ENCODE measurements at places on chromosomes 11 and 22.

- DNase-seq, result no peak
Observed at GRCh38 chr22:45398214-45398613, 15.2 kb downstream of the SMC1B start.

GRCh38 chr11:13761716-13762115 lies 93.2 kb downstream of the FAR1 start:
- DNase-seq, result no peak

GRCh38 chr11:64208086-64208795 lies 1.7 kb downstream of the FERMT3 start:
- no peak for DNase-seq

DNA sequence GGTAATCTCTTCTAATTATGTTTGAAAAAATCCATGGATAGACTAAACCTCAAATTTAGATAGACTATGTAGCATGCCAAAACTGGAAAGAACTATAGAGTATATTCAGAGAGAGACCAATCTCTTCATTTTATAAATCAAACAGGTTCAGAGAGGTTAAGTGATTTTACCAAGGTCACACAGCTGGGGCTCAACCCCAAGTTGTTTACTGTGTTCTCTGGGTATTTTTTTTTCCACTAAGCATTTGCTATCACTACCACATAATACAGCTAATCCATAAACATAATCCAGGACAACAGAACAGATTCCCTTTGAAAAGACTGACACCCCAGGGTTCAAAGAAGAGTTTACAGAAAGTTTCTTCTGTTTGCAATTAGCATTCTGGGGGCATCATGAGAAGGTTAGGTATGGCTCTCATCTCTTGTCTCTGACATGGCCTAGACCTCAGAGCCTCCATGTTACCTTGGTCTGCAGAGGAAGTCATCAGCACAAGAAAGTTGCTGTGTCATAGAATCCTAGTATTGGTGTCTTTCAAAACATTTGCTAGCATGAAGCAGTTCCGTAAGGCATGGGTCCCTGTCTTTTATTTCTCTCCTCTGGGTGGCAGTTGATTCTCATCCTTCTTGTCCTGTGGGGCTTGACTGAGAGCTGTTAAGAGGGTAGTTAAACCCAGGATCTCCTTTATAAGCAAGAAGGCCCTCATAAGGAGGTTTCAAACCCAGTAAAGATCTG lies 94.5 kb upstream of the HSD17B12 start:
- no peak for DNase-seq

DNA sequence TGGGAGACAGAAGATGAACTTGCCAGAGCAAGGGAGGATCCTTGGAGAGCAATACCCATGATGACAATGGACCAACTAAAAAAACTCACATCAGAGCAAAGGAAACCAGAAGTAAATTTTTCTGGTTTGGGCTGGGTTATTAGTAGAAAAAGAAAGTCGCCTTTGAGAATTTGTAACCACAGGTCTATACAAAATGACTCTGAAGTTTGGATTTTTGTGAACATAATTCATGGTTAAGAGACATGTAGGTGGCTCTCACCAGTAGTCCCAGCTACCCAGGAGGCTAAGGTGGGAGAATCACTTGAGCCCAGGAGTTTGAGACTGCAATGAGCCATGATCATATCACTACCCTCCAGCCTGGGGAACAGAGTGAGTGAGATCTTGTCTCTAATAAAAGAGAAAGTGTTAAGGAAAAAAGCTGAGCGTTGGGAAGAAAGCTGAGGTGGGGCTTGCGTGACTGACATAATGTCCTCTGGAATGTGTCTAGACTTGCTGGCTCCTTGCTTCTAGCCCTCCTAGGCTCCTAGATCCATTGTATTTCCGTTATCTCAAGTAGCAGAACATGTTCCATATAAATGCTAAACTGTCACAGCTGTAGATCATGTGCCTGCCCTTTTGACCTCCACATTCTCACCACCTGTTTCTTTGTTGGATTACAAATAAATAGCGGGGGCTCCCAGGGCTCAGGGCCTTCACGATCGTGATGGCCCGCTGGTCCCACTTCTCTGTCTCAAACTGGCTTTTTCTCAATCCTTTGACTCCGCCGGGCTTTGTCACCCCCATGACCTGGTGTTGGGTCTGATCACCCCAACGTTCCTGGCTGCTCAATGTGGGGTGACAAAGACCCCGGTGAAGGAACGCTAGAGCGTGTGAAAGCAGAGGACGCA lies 56.2 kb upstream of the SC5D start:
- no peak for DNase-seq

- no peak for DNase-seq
Observed at GRCh38 chr11:15170698-15171097, 56.0 kb downstream of the INSC start.

- no peak for DNase-seq
Observed at GRCh38 chr22:32720924-32721323, 80.6 kb upstream of the TIMP3 start.

DNA sequence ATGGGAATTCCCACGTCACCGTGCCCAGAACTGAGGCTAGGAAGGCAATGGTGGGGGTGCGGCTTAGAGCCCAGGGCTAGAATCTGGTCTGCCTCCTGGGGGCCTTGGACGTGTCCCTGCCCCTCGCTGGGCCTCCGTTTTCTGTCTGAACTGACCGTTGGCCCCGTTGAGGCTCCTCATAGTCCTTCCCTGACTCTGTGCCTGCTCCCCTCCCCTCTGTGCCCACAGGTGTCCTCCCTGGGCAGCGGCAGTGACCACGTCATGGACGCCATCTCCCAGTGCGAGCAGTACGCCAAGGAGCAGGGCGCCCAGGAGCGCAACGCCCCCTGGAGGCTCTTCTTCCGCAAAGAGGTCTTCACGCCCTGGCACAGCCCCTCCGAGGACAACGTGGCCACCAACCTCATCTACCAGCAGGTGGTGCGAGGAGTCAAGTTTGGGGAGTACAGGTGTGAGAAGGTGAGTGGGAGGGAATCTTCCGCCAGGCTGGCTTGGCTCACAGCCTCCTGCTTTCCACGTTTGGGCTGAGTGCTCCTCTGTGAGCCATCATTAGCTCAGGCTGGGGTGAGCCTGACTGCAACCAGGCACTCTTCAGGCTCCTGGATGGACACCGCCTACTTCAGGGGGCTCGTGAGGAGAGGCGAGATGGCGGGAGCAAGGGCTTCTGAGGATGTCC lies 63.9 kb downstream of the MYO7A start:
- no peak for DNase-seq

DNA sequence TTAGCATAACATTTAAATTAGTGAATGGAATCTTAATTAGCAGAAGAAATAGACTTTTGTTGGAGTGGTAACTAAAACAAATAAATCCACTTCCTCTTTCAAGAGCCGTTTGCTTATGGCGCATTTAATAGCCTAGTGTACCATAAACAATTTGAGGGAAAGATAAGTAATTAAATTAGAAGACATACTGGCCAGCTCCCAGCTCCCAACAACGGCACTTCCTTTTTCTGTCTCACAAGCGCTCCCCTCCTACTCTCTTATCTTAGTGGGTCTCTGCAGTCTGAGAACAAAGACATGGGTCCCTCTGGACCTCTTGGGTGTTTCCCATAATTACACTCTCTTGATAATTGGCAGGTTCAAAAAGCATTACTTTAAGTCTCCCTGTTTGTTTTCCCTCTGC lies 146.0 kb downstream of the OPCML start:
- DNase-seq, result no peak

All from activated gamma-delta T cell (primary cell).